Daoy (cell line): ENCODE measurements at places on chromosomes 11 and 22. TPM values are rescaled to one million over a fixed set of nuclear protein-coding genes. Genes with fewer than 3 reads are reported as not detected.

GRCh38 chr11:36890121-36890679, 292.2 kb upstream of the RAG2 start:
- DNase-seq = no peak

DNA sequence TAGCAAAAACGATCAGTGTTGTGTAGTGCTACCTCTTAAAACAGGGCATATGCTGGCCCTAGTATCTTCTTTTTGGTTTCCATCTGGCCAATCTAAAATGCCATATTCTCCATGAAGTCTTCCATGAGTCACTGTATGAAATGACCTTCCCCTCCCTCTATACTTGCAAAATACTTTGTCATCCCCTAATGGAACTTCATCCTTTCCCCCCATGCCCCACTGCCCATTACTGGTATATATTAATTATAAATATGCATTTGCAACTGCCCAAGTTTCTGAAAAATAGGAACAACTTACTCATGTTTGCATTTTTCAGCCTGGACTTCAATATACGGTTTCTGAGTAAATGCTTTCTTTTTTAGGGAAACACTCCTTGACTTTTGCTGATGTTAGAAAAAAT, 4.5 kb downstream of the APIP start:
- DNase-seq = no peak

Gene POU2AF2
- not detected in 2 replicates for total RNA-seq

DNA sequence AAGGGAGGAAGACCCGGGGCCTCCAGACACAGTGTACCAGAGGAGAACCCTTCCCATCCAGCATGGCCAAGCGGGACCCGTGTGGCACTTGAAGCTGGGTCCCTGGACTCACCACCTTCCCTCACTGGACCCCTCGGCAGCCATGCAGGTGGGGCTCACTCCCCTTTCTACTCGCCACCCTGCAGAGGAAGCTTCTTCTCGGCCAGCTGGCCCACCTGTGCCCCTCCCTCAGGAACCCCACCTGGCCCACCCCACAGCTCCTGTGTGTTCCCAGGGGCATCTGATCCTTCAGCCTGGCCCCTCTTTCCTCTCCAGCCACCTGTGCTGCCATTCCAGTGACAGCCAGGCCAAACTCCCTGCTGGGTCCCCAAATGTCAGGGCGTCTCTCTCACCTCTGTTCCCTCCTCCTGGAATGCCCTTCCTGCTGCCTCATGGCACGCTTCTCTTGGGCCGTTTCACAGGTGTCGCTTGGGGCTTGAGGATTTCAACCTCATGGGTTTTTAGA, 38.0 kb downstream of the IGF2 start:
- DNase-seq = no peak

Gene PKNOX2
- total RNA-seq = 0.54 and 1.4 TPM in 2 replicates
